GOT3 (cell line): ENCODE measurements at places on chromosomes 5 and 9.

DNA sequence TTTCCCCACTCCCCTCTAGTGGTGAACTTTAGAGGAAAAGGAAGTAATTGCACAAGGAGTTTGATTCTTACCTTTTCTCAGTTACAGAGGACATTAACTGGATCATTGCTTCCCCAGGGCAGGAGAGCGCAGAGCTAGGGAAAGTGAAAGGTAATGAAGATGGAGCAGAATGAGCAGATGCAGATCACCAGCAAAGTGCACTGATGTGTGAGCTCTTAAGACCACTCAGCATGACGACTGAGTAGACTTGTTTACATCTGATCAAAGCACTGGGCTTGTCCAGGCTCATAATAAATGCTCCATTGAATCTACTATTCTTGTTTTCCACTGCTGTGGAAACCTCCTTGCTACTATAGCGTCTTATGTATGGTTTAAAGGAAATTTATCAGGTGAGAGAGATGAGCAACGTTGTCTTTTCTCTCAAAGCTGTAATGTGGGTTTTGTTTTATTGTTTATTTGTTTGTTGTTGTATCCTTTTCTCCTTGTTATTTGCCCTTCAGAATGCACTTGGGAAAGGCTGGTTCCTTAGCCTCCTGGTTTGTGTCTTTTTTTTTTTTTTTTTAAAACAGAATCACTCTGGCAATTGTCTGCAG, 25.3 kb downstream of the SLC22A5 start:
- DNase-seq = no peak

DNA sequence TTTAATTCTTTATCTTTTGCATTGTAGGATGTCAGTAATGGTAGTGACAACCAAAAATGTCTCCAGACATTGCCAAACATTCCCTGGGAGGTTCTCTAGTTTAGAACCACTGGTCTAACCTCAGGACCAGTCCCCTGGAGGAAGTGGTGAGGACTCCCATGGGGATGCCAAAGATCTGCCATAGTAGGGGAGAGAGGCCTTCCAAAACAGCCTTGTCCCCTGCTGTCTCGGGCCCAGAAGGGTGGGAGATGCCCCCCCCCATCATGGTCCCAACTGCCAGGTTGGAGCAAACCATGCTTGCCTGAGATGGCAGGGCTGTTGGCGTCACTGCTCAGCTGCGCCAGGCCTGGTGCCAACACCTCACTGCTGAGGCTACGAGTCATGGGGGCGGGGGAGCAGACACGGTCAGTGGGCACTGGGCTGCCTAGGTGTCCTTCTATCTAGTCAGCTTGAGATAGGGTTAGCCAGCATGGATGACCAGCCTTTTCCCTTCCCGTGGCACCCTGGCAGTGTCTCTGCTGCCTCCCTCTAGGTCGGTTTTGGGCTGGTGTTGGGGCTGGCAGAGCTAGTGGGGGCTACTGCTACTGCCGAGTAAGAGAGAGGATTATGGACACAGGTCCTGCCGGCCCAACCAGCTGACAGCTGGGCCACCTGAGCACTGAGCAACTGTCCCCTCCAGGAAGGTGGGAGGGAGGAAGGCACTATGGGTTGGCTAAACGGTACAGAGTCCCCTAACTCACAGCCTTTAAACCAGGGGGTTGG, 8.3 kb upstream of the CXXC5 start:
- DNase-seq = no peak

GRCh38 chr5:80973027-80973426, 12.9 kb downstream of the RASGRF2 start:
- DNase-seq = no peak

GRCh38 chr5:62708481-62709325, 130.1 kb downstream of the LRRC70 start:
- DNase-seq = no peak

DNA sequence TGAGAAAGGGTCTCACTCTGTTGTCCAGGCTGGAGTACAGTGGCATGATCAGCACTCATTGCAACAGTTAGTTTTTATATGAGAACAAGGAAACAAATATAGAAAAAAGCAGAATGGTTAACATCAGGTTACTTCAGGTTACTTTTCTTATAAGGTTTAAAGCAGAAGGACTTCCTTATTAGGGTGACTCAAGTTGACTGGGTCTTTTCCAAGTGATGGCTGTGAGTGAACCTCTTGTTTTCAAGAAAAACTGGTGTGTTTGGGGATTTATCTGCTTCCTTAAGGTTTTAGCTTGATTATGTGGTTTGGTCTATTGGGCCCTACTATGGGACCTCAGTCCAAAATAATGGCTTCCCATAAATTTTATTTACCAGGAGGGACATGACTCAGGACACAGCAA, 99.2 kb downstream of the ARRDC3 start:
- no peak for DNase-seq

DNA sequence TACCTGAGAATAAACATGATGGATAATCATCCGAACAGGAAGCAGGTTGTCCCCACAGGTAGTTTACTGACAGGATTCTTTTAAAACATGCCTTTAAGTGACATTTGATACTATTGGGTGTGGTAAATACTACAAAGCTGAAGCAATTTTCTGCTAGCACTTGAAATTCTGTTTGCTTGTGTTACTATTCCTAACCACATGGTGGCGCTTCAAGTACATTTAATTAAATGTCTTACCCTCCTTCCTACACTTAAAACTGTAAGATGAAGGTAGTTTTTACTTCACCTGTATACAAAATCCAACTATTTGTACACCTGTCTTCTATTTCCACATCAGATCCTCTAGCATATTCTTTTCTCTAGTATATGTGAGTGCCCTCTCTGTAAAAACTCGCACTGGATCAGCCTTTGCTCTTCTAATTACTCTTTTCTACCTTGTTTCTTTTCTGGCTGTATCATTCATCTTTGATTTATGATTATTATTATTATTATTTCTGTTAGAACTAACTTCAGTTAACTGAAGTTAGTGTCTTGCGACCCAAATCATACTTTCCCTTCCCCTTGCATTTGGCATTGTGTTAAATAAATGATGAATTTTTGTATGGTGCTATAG, 18.4 kb downstream of the SLC25A46 start:
- DNase-seq = no peak

GRCh38 chr9:14455243-14455642, 141.3 kb upstream of the NFIB start:
- DNase-seq = no peak

DNA sequence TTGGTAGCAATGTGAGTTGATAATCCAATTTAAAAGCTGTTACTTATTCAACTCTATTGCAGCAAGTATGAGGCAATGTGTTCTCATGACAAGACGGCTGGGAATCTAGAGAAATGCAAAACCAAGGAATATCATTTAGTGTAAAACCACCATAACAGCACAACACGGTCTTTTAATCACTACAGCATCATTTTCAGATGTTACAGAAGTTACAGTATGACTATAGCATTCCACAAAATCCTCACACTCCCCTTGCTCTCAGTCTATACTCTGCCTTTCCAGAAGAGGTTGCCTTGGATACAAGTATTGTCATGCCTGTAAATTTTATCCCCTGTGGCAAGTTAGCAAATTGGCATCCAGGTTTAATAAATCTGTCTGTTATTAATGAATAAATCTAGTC, 28.6 kb upstream of the TAS2R1 start:
- no peak for DNase-seq

DNA sequence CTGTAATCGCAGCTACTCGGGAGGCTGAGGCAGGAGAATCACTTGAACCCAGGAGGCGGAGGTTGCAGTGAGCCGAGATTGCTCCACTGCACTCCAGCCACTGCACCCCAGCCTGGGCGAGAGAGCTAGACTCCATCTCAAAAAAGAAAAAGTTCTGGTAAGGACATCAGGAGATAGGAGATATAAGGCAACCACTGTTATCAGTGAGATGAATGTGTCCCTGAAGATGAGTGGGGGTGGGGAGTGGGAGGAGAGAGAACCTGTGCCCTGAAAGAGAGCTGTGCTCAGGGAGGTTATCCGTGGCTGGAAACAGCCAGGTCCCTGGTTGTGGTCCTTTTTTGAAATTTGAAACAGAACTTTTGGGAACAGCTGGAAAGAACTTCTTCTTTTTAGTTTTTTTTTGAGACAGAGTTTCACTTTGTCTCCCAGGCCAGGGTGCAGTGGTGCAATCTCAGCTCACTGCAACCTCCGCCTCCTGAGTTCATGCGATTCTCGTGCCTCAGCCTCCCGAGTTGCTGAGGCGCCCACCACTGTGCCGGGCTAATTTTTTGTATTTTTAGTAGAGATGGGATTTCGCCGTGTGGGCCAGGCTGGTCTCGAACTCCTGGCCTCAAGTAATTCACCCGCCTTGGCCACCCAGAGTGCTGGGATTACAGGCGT, 2.6 kb downstream of the PTPA start:
- no peak for DNase-seq

GRCh38 chr9:105330755-105331154, 86.3 kb downstream of the SLC44A1 start:
- no peak for DNase-seq

- no peak for DNase-seq
Observed at GRCh38 chr5:97531549-97531948, 348.5 kb upstream of the RIOK2 start.

GRCh38 chr5:179125789-179126505, 65.8 kb downstream of the ZNF354C start:
- DNase-seq = no peak

DNA sequence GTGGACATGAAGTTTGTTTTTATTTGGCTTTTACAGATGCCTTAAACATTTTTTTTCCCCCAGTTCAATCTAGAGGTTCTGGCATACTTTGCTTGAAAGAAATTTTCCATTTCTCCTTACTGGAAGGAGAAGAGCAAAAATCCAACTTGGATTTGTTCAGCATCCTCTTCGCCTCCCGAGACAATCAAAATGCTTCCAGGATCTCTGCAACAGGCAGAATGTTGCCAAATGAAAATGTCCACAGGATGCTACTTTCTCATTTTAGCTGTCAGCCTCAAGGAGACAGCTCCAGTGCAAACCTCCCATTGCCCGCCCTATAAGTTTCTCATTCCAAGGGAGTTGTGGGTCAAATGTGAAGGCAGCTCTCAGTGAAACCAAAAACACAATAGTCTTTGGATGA, 1972.1 kb downstream of the MAT2B start:
- DNase-seq = no peak

DNA sequence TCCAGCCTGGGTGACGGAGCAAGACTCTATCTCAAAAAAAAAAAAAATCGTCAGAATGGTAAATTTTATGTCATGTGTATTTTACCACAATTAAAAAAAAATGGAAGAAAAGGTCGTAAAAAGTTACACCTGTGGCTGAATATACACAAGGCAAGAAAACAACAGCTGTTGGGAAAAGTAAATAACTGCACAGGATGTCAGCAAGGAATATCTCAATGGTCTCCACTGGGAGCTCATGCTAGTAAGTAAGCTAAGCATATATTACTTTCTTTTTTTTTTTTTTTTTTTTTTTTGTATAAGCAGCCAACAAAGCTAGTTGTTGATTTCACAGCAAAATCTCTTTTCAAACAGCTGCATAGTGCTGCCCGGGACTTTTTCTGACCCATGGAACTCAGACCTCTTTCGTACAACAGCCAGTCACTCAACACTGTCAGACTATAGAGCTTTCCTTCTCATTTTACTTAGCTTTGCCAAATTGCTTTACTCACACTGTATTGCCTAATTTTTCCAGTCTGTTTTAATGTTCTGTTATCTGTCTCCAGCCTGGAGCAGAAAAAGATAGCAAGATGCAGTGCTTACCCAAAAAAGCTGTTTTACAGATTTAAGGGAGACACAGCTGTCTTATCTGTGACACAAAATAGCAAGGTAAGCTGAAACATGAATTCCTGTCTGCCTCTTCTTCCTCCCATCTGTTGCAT, 175.9 kb downstream of the ENC1 start:
- no peak for DNase-seq

DNA sequence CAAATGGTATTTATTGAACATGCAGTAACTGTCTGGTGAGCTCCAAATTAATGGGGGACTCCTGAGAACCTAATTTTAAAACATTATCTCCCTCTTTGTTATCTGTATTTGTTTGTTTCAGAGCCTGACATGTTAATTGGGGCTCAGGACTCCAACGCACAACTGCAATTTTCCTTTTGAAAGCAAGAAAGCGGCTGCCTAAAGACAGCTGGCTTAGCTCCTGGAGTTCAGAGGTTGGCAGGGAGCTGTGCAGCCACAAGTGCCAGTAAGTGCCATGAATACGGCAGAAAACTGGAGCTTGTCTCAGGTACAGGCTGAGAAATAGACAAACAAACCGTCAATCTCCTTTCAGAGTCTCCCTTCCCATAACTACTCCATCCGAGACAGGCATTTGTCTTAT, 80.9 kb downstream of the PPP2R2B start:
- no peak for DNase-seq

DNA sequence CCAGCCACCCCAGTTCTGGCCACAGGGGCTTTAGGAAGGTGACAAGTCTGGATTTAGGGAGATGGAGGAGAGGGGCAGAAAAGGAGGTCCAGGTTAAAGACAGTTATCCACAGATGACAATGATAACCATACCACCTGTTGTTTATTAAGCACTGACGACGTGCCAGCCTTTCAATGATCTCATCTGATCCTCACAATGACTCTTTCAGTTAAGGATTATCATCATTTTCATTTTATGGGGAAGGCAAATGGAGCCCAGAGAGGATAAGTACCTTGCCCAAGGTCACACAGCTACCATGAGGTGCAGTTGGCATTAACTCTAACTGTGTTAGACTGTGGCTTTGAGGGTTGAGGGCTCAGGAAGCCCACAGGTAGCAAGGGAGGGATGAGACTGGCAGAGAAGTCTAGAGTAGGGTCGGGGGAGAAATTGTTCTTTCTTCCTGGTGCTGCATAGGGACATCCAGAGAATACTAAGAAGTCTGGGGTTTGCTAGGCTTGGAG, 21.5 kb upstream of the JADE2 start:
- DNase-seq = no peak

DNA sequence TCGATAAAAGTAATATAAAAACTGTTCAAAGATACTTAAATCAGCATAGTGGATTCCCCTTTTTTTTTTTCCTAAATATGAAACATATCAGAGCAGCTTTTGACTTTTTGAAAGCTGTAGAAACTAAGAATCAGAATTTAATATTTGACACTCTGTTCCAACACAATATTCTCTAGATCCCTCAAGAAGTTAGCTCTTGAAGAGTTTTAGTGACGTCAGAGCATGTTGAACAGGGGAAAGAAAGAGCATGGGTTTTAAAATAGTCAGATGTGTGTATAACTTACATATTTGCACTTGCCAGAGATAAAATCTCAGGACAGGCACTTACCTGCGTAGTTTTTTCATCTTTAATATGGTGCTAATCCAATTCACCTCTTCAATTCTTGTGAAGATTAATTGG, 75.2 kb upstream of the FBXL7 start:
- DNase-seq = no peak

DNA sequence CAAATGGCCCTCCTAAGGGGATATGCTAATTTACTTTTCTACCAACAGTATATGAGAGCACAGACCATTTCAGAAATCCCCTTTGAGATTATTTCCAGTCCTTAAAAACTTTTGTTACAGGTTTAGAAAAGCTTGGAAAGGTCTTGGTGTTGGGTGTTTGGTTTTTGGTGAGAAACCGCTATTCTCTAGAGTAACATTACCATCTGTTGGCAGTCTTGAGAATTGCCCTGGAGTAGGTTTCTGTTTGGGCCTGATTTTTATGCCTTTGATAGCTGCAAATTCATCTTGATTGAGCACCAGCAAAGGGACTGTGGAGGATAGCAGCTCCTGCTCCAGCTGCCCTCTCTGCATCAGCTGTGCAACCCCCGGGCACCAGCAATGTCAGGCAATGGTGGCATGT, 8.0 kb downstream of the NUDT2 start:
- no peak for DNase-seq
